ENCODE measurements at places on chromosomes 13 and 19. TPM values are rescaled to one million over a fixed set of nuclear protein-coding genes. Genes with fewer than 3 reads are reported as not detected.

DNA sequence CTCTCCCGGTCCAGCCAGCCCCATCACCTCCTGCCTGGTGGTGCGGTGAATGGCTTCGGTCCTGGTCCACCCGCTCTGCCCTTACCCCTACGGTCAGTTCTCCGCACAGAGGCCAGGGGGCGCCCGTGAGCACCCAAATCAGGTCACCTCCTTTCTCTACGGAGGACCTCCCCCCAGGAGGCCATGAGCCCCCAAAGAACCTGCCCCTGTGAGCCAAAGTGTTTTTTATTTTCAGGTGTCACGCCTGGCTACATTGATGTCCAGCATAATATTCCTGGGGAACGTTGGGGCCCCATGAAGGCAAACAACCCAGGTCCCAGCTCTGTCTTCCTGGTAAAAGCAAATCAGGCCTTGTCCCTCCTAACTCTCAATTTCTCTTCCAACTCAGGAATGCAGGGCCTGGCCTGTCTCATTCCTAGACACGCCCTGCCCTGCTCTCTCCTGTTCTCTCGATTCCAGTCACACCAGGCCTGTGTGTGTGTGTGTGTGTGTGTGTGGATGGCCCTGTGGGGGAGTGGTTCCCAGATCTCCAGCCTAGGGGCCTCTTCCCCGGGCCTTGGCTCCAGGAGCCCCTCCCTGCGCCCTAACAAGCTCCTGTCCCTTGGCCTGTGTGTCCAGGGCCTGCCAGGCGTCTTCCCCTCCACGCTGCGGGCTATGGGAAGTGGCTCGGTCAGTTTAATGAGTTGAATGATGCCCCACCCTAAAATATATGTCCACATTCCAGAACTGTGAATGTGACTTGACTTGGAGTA lies 9.7 kb upstream of the GIPC1 start:
- H3K27ac ChIP-seq, result peak overlapping the region; percentile 74
- peaks cover 39% of the 10 kb centered on the region for H3K4me1 ChIP-seq
- no peaks in the 10 kb centered on the region for H3K27me3 ChIP-seq
- no peak overlapping the region for H3K4me3 ChIP-seq
- DNase-seq, result peak; percentile 85

ZNF814 gene
- 12.4 TPM for total RNA-seq

DKKL1 gene
- total RNA-seq, result not detected

DNA sequence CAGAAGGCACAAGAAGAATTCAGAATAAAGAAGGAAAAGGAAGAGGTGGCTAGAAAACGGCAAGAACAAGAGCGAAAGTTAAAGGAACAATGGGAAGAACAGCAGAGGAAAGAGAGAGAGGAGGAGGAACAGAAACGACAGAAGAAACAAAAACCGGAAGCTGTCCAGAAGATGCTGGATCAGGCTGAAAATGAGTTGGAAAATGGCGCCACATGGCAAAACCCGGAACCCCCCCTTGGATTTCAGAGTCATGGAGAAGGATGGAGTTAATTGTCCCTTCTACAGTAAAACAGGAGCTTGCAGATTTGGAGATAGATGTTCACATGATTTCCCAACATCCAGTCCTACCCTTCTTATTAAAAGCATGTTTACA lies 6.7 kb downstream of the CD209 start:
- H3K27ac ChIP-seq, result no peak overlapping the region
- no peak overlapping the region for H3K4me3 ChIP-seq
- DNase-seq, result no peak
- H3K27me3 ChIP-seq, result peaks cover 50% of the 10 kb centered on the region

EEF1AKMT1 gene
- 16.5 TPM for total RNA-seq

- peak overlapping the region; percentile 60 for H3K27ac ChIP-seq
- H3K4me1 ChIP-seq, result peaks cover 53% of the 10 kb centered on the region
- peaks cover 35% of the 10 kb centered on the region for H3K27me3 ChIP-seq
- H3K36me3 ChIP-seq, result peaks cover 3% of the 10 kb centered on the region
These were observed 11.8 kb downstream of the PDE4A start for GRCh38 chr19:10431943-10432735.

DNA sequence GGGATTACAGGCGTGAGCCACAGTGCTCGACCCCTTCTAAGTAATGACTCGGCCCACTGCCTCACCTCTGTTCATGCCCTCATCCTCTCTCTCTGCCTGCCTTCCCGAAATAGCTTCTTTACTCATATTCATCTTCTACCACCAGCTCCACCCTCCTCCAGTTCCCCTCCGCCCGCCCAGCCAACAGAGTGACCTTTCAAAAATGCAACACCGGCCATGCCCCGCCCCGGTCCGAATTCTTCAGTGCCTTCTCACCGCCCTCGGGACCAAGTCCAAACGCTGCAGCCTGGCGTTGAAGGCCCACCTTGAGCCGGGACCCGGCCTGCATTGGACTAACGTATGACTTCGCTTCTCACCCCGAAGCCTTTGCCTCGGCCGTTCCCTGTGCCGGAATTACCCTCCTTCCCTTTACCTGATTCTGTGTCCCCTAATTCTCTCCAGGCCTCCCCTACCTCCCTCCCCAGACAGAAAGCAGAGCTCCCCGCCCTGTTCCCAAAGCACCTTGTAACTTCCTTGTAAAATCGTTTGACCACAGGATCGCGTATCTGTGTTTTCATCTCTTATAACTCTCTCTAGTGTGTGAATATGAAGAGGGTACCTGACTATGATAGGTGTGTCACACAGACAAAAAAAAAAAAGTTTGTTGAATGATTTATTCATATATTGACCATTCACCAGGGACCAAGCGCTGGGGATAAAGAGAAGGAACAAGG lies 8.1 kb upstream of the MUC16 start:
- no peak overlapping the region for H3K27ac ChIP-seq
- H3K4me3 ChIP-seq, result no peak overlapping the region
- DNase-seq, result no peak
- no peaks in the 10 kb centered on the region for H3K36me3 ChIP-seq

DNA sequence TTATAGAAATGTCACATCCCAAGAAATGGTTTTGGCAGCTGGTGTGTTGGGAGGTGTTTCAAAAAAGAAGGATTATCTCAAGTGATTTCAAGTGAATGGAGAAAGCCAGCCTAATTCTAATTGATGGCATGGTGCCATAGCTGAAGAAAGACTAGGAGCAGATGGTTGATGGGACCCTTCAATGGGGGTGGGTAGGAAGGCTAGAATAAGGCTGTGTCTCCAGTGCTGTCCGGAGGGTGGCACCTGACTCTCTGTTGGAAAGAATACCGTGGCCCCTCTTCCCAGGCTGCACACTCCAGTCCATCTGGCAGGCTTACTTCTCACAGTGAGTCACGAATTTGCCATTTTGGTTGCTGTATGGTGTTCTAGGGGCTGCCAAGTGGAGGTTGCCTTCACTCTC lies 51.0 kb upstream of the GPR12 start:
- H3K36me3 ChIP-seq, result no peaks in the 10 kb centered on the region
- no peak for DNase-seq

LGALS7 gene
- not detected for total RNA-seq

DNA sequence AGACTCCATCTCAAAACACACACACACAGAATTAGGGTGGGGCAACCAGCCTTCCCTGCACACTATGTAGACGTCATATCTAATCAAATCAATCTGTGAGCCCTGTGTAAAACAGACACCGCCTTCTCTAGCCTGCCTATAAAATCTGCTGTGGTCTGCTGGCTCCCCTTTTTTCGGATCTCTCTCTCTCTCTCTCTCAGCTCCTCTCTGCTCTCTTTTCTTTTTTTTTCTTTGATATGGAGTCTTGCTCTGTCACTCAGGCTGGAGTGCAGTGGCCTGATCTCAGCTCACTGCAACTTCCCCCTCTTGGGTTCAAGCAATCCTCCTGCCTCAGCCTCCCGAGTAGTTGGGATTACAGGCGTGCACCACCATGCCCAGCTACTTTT lies 11.8 kb upstream of the CD70 start:
- no peak overlapping the region for H3K27ac ChIP-seq
- DNase-seq, result no peak
- peaks cover 2% of the 10 kb centered on the region for H3K27me3 ChIP-seq
- H3K4me1 ChIP-seq, result peaks cover 35% of the 10 kb centered on the region

DNA sequence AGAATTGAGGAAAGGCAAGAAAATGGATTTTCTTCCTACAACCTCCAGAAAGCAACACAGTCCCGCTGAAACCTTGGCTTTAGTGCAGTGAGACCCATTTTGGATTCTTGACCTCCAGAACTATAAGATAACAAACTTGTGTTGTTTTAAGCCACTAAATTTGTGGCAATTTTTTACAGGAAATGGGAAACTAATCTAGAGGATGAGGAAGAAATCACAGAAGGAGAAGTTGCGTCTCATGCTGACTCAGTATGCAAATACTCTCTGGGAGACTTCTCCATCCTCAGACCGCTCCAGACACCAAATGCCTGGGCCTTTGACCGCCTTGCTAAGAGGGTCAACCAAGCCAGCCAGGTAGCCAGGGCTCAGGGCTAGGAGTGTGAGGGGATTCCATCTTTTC lies 13.1 kb upstream of the CEACAM16 start:
- H3K4me3 ChIP-seq, result no peak overlapping the region
- peaks cover 10% of the 10 kb centered on the region for H3K27me3 ChIP-seq
- DNase-seq, result no peak
